ENCODE measurements at places on chromosomes 7 and 10.
A peak's percentile ranks its signal among the peaks of the same experiment; 100 is the strongest.

- DNase-seq: no peak
These were observed 17.6 kb downstream of the ZDHHC6 start for GRCh38 chr10:112429147-112429546.

- DNase-seq: no peak
These were observed 176.0 kb upstream of the MYO3A start for GRCh38 chr10:25758041-25758457.

DNA sequence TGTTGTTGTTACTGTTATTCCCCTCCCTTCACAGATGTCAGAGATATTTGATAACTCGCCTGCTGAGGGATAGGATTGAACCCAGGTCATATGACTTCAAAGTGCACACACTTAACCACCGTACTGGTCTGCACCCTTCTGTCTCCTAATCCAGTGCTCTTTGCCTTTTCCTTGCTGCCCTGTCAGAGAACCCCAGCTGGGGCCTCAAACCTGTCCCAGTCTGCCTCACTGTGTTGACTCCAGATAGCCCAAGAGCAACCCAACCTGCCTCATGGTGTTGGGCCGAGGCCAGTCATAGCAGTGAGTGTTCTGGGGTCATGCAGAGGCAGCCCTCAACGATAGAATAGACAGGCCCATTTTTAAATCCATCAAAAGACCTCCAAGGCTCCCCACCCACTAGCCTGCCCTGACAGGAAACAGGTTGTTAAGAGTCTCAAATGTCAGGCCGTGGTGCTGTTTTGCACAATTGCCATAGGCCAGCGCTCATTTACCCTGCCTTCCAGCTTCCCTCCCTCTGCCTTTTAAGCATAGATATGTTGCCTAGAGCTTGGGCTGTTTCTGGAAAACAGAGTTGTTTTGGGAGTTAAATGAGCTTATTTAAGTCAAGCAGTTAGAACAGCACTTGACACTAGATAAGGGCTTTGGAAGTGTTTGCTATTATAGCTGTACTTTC lies 37.0 kb upstream of the PDCD4 start:
- no peak for DNase-seq

DNA sequence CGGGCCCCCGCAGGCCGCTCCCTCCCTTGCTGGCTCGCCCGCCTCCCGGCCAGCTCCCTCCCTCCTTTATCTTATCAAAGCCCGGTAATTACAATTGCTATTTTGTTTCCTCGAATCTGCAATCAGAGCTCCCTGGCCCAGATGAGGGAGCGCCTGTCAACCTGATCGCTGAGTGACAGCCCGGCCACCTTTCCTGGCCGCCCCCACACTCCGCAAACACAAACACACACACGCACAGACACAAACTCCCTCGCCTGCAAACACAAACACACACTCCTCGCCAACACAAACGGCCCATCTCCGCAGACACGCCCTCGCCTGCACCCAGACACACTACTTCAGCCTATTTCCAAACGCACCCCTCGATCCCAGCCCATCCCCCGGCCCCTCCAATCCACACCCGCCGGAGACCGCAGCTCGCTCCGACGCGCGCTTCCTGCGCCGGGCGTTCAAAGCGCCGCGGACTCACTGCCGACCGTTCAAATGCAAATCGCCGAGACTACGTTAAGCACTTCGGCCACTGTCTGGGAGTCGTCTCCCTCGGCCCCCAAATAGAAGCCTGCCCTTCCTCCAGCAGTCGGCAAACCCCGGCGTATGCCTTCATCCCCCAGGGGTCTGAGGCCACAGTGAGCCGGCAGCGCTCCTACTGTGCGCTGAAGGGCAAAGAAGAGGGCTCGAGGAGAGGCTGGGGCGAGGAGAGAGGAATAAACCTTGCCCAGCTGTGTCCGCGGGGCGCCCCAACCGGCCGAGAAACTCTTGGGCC lies 3.0 kb upstream of the FGF8 start:
- no peak for DNase-seq

DNA sequence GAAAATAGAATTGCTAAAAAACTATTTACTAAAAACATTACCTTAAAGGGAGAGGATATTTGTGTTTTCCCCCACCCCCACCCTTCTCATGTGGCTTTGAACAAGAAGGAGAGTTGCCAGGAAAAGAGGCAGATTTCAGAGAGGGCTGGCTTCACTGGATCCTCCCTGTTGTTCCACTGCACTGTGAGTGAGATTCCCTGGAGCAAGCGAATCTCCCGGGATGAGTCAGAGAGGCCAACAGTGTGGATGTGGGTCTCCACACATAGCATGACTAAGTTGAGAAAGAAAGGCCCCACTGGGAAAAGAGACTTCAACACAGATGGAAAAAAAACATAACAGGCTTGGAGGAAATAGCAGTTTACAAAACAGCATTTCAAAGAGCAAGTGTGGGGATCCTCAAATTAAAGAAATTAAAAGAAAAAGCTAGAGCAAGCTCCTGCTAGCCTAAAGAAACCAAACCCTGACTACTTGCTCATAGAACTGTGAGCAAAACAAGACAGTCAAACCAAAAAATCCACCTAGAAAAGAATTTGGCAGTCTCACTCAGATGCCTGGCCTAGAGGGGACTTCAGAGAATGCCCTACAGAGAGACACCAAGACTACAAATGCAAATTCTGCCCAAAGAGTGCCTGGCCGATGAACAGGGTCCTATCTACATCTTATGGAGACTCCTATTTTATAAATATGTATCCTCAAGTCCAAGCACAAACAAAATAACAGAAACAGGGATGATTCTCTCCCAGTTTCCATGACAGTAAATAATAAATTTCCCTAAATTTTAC lies 3.4 kb downstream of the CAV1 start:
- no peak for DNase-seq

DNA sequence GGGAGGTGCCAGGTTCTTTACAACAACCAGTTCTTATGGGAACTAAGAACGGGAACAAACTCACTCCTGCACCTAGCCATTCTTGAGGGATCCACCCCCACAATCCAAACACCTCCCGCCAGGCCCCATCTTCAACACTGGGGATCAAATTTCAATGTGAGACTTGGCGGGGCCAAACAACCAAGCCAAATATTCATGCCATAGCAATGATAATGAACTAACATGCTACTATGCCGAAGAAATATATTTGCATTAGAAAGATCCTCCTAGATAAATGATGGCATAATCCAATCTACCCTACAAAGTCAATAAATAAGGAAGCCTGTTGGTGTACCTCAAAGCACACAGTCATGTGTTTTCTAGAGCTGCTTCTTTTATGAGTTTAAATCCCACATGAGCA lies 57.6 kb downstream of the CCDC71L start:
- DNase-seq: no peak

- no peak for DNase-seq
These were observed 121.5 kb downstream of the POLR1F start for GRCh38 chr7:19587291-19587690.

GRCh38 chr7:24255139-24255538 lies 28.9 kb upstream of the NPY start:
- no peak for DNase-seq

DNA sequence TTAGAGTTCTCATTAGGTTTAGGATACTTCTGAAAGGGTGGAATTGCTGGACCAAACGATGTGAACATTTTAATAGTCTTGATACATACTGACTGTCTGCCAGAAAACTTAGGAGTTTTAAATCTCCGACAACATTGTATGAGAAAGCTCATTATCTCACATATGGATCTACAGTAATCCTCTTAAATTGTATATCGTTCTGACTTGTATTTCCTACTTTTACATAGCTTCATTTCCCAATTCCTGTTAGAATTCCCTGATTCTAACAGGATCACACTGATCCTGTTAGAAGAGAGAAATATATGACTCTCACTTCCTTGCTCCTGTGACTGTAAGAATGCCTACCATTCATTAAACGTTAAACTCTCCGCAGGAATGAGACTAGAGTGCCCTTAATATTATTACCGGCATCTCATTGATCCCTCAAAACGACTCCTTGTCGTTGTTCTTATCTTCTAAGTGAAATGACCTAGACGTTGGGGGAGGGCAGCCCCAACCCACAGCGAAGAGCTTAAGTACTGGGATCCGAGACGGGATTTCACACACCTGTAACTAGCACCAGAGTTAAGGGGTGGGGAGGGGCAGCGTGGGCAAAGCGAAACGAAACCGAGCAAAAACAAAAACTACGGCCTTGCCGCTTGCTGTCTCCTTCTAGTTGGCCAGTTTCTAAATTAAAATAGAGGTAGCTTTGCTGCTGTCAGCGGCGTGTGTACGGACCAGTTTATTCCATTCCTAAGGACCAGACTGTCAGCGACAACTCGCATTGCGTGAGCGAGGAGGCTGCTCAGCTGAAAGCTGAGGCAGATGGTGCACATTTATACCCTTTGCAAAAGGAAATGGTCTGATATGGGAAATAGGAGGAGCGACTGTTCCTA lies 678 bp upstream of the TMEM106B start:
- DNase-seq: no peak

GRCh38 chr10:79241990-79242619 lies 105.2 kb upstream of the PPIF start:
- DNase-seq: no peak

- DNase-seq: no peak
These were observed 2.7 kb downstream of the REPIN1 start for GRCh38 chr7:150371131-150371995.

GRCh38 chr7:132767378-132767777 lies 191.1 kb upstream of the PLXNA4 start:
- DNase-seq: no peak

DNA sequence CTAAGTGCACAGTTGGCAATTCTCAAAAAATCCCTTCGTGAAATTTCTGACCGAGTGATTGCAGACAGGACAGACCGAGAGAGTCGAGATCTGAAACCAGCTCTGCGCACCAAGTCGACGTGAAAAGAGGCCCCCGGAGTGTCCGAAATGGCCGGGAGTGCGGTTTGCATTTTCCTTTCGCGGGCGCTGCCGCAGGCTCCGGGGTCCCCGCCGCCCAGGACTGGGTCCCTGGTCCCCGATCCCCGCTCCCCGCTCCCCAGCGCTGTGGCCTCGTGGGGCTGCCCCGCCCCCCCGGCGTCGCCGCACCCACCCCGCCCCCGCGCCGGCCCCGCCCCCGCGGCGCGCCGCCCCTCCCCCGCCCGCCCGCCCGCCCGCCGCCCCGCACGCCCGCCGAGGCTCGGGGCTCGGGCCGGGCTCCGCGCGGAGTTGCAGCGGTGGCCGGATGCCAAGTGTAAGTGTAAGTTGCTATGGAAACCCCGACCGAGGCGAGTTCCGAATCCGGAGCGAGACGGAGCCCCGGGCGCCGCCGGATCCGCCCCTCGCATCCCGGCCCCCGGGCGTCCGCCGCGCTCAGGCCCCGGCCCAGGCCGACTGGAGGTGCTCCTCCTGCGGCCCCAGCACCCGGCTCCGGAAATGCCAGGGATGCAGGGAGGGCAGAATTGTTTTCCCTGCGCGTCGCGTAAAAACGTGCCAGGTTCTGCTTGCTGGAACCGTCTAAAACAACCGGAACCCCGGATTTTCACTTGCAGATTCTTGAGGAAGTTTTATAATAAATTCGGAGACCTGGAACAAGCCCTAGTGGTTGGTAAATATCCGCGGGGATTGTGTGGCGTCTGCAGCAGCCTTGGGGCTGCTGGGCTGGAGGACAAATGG lies 4.6 kb downstream of the BMI1 start:
- peak; percentile 47 for DNase-seq

GRCh38 chr7:102284399-102284798 lies 2.3 kb upstream of the SH2B2 start:
- DNase-seq: no peak

DNA sequence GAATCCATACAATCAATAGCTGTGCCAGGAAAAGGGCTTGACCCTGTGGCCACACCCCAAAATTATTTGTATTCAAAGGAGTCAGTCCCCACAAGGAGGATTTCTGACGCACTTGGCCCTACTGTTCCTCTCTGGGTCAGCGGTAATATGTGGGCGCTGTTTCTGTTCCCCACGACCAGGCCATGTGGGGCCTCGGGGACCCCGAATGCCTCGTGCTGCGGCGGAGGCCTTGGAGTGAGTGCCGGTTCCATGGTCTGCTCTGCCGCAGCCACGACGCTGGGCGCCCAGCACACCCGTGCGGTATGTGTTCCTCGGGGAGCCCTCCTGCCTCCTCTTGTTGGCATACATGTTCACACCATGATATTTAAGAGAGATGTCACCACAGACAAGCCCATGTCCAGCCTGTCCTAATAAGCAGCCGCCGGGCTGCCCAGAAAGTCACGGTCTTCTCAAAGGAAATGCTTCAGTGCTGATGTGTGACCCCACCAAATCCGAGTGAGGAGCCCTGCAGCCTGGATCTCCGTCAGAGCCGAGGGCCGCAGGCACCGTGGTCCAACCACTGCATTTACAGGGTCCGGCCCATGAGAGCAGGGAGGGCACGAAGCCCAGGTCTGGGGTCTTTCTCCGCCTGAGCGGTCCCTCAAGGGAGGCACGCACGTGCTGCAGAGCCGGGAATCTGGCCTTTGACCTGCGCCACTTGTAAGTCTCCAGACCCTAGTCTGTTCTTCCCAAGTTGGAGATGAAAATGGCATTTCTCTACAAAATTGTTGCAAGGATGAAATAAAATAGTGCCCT lies 36.0 kb downstream of the EN2 start:
- DNase-seq: no peak

GRCh38 chr10:19531324-19531723 lies 284.9 kb upstream of the PLXDC2 start:
- DNase-seq: no peak

- no peak for DNase-seq
These were observed 179.9 kb upstream of the NPVF start for GRCh38 chr7:25408012-25408687.

GRCh38 chr7:128174386-128174785 lies 66.7 kb upstream of the LEP start:
- no peak for DNase-seq

DNA sequence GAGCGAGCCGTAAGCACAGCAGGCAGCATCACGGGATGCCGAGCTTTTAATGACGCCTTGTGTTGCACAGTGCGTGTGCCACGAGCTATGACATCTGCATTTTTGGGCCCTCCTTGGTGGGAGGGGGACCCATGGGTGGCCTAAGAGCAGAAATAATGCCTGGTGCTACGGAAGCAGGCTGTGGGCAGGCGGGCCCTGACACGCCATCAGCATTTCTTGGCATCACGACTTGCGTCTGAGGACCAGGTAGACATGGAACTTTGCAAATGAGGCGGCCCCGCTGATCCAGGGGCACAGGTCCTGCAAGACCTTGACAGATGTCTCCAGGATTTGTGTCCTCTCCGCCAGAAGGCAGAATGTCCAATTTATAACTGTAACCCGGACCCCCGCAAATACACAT lies 117.8 kb upstream of the RNF32 start:
- DNase-seq: no peak

DNA sequence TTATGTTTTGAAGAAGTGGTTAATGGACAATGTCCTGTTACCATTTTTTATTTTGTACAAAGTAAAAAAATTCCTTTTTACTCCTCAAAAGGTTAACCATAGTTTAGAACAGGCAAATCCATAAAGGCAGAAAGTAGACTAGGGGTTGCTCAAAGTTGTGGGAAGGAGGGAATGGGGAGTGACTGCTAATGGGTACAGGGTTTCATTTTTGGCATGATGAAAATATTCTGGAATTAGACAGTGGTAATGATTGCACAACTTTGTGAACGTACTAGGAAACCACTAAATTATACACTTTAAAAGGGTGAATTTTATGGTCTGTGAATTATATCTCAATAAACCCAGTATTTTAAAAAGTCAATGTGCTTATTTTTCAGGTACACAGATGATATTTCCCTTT lies 35.4 kb upstream of the CDK14 start:
- DNase-seq: no peak

- no peak for DNase-seq
These were observed 238.3 kb downstream of the PARD3 start for GRCh38 chr10:34576797-34577196.

GRCh38 chr10:101066146-101066895 lies 4.5 kb downstream of the KAZALD1 start:
- no peak for DNase-seq

Data from stimulated activated CD8-positive, alpha-beta memory T cell treated with anti-CD3 and anti-CD28 coated beads, Interleukin-2, amount 100 ng/mL, for 1 hour (primary cell).